ENCODE measurements at places on chromosomes 2 and 18.

DNA sequence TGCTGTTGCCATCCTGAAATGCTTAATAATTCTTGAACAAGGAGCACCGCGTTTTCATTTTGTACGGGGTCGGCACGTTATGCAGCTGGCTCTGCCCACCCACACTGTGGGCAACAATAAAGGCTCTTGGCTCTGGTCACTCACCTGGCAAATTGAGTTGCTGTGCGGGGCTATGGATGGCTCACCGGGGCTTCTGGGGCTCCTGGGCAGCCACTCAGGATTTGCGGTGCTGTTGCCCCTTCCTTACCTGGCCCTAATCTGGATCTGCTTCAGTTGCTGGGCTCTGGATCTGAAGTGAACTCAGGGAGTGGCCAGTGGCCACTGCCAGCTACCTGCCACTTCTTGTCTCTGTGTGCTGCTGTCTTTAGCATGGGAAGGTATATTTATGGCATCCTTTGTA lies 22.7 kb downstream of the RHOB start:
- DNase-seq = no peak

DNA sequence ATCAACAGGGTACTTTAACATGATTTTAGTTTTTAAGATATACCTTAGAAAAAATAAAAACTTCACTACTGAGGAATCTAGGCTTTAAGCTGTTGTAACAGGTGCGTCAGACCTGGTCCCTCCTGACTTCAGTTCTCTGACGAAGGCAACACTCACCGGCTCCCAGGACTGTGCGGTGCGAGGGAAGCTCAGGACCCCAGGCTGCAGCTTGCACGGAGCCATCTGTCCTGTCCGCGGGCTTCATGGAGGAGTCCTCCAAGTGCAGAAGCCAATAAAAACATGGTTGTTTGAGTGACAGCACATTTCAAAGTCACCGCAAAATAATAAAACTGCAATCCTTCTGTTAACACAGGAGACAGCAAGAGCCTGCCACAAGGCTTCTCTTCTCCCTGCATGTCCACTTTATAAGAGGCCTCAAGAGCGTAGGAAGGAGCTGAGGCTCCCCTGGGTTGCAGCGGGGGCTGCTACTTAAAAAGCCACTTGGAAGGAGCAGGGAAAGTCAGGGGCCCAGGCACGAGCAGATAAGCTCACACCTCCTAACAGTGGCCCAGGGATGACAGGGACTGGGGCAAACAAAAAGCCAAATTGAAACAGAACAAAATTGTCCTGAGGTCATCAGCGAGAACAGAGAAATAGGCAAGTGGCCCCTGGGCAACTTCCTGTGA lies 4.6 kb downstream of the HJURP start:
- no peak for DNase-seq

DNA sequence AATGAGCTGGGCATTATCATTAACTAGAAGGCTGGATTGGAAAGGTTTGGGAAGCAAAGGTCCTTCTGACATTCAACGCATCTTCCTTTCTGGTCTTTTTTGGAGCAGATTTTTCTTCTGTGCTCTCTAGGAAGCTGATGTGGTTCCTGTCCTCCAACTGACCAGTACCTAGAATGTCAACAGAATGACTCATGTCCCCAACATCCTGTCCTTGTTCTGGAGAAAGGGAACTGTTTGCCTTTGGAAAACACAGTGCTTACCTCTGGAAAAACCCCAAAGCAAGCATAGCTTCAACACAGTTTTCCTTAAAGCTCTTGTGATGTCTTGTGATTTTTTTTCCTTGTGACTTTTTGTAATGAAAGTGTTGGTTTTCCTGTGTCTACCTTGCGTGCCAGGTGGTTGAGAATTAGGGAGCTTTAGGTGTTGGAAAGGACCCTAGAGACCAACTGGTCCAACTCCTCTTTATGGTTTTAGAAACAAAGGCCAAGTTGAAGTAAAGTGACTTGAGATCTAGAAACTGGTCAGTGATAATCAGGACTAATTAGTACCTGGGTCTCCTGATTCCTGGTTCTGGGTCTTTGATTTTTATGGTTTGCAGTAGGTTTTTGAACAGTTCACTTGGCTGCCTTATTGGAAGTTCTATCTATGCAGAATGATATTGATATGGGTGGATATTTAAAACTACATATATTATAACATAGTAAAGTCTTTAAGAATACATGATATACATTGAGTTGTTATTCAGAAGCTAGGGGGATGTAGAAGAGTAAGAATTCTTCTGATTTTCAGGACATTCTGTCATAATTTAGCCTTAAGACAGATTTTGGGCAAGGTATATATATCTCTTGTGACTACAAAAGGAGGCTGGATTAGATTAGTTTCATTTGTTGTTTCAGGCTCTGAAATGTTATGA lies 70.5 kb downstream of the FMNL2 start:
- no peak for DNase-seq

DNA sequence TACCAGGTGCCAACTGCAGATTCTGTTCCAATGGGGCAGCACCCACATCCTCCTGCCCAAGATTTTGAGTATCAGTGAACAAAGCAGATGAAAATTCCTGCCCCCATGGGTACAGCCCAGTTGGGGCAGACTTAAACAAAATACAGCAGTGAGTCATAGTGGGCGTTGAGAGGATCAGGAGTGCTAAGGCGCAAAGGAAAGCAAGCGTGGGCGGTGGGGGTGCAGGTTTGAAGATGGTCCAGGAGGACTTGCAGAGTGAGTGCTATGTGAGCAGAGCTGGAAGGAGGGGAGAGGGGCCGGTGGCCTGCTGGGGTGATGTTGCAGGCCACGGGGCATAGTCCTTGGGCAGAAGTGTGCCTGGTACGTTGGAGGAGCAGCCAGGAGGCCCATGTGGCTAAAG lies 24.7 kb downstream of the STEAP3 start:
- no peak for DNase-seq

DNA sequence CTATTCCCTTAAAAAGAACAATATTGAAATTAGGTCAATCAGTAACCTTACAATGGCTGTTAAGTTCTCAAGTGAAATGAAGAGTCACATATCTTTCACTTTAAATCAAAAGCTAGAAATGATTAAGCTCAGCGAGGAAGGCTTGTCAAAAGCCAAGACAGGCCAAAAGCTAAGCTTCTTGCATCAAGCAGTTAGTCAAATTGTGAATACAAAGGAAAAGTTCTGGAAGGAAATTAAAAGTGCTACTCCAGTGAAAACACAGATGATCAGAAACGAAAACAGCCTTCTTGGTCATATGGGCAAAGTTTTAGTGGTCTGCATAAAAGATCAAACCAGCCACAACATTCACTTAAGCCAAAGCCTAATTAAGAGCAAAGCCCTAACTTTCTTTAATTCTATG lies 402.6 kb upstream of the ZEB2 start:
- DNase-seq = no peak

DNA sequence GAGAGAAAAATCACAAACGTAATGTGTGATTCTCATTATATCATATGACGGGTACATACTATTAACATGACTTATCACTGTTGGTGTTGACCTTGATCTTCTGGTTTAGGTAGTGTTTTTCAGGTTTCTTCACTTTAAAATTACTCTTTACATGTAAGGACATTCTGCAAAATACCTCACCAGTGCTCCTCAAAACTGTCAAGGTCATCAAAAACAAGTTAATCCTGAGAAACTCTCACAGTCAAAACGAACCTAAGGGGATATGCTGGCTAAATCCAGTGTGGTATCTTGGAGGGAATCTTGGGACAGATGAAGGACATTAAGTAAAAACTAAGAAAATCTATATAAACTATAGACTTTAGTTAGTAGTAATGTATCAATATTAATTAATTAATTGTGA lies 499.8 kb downstream of the IRS1 start:
- DNase-seq = no peak

GRCh38 chr18:78998371-78999071 lies 18.9 kb downstream of the SALL3 start:
- no peak for DNase-seq
